ENCODE measurements at places on chromosomes 2 and 18.

- DNase-seq: no peak
These were observed 45.9 kb downstream of the KDM3A start for GRCh38 chr2:86487062-86487461.

- no peak for DNase-seq
These were observed 64.2 kb downstream of the TRIP12 start for GRCh38 chr2:229857634-229858033.

DNA sequence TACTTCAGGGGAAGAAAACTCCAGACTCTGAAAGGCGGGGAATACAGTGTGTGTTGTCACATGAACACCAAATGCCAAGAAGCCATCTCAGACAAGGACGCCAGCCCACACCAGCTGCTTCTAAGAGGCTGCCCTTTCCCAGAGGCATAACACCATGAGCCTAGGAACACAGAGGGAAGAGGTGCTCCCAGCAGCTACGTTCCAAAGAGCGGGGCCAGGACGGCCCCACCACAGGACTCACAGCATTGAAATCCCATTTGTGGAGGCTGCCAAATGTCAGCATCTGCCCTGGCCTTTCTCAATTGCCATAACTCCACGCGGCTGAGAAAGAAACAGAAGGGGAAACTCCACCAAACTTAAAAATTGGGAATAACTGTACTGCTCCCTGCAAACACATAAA is 20.1 kb upstream of the ID2 start:
- no peak for DNase-seq

GRCh38 chr2:133570542-133570941 is 2.3 kb upstream of the NCKAP5 start:
- DNase-seq: no peak

DNA sequence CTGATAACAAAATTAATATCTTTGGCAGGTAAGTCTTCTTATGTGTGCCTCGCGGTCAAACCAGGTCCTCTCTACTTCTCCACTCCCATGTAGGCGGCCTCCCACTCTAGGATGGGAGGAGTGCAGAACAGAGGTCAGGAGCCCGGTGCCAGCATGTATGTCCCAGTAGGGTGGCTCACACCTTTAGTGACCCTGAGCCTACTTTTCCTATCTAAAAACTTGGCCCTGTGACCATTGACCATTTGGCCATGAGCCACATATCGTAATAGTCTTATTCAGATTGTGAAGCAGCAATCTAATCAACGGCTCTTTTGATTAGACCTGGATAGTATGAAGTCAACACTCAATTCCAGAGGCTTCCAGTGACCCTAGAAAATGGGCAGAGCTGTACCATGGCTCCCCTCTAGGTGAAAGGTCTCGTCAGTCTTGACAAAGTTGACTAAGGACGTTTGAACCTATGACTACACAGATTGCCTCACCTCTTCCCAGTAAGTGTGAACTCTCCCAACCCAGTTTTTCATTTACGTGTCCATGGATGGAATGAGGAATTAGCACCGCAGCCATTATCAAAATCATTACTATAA is 17.1 kb upstream of the FABP1 start:
- no peak for DNase-seq

DNA sequence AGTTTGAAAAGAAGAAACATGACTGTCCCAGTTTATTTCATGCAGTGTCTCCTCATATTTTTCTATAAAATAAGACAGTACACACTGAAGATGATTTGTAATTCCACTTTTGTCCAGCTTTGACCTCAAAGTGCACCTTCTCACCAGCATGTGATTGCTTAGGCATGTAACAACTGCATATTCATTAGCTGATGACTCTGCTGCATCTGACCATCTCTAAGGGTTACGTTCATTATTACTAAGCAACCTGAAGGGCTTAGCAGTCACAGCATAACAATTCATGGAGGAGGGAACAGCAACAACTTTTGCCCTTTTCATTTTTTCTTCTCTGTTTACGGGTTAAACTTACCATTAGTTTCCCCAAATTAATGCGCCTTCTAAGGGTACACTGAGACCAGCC is 330.6 kb upstream of the PIK3C3 start:
- no peak for DNase-seq

DNA sequence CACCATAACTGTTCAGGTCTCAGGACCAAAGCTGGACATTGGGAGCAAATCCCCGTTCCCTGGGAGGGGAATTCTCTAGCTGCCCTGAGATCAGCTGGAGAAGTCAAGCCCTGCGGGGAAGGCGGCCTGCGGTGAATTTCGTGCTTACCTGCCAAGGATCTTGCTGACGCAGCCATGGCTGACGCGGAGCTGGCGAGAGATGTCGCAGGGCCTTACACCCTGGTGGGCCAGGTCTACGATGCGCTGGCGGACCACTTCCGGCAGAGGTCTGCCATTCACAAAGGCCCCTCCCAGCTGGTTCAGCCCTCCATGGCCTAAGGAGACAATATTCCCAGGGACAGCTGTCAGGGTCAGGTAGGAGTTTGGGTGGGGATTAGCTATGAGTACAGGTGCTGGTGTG is 32.1 kb downstream of the PAX8 start:
- no peak for DNase-seq

GRCh38 chr2:203688798-203689197 is 17.6 kb upstream of the CD28 start:
- DNase-seq: no peak

DNA sequence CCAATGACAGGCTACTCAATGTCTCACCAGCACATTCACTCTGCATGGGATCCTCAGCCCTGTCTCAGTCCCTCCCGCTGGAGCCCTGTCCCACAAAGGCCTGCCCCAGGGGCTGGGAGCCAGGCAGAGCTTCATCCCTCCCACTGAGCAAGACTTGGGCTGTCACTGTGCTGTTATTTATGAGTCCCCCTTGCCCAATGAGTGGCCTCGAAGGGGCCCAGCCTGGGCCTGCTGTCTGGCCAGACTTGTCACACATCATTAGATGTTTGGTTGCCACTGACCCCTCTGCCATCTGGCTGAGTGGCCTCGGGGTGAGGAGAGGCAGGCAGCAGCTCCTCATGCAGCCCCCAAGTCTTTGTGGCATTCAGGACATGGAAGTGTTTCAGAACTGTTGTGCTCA is 330.6 kb upstream of the SKOR2 start:
- DNase-seq: no peak

DNA sequence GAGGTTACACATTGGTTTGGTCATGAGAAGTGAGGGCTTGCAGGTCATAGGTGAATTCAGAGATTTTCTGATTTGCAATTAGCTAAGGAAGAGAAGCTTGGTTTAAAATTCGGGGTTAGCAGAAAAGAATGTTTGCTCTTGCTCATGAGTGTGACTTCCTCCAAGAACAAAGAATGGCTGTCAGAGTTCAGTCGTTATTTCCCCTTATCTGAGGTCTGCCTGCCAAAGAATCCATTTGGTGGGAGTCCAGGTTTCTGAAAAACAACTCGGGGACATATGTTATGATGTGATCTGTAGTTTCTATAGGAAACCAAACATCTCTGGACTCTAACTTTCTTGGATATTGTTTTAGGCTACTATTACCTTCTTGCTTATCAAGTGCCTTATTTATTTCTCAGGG is 3.2 kb upstream of the UGT1A6 start:
- DNase-seq: no peak

- no peak for DNase-seq
These were observed 319.8 kb downstream of the RND3 start for GRCh38 chr2:150167711-150168110.

DNA sequence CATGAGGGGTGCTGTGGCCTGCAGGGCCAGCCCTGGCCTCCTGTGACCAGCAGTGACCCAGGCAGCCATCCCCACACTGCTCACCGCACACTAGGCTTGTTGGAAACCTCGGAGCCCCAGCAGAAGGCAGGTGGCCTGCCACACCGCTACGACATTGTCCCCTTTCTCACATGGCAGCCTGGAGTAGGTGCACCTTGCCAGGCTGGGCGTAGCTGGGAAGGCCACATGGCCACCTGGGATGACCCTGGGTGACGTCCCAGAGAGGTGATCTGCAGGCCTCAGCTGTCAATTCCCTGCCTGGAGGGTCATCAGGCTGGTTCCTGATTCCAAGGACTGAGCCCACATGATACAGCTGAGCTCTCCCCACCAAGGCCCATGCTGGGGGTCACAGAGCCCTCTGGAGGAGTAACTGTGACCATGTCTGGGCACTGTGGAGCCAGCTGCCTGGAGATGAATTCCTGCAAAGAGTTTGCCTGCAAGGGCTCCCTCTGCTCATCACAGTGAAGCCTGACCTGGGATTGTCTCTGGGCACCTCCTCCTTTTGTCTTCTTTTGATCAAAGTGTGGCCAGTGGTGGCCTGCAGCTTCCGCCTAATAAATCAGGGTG is 119.6 kb upstream of the OTOS start:
- DNase-seq: no peak

DNA sequence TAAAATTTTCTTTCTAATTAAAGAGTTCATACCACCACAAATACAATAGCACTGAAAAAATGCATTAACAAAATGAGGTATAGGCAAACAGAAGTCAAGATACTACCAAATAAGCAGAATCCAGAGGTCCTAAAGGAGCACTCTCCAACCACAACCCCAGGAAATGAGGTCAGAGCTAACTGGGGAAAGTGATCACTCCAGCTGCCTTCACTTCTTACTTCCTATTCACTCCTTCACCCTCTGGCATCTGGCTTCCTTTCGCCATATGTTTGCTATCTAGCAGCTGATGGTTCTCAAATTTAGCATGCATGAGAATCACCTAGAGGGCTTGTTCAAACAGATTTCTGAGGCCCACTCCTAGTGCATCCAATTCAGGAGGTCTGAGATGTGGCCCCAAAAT is 212.6 kb upstream of the ACVR2A start:
- DNase-seq: no peak
